Amniotic epithelial cell (primary cell): ENCODE measurements at places on chromosomes 6 and 20.
A peak's percentile ranks its signal among the peaks of the same experiment; 100 is the strongest.

- no peak for DNase-seq
These were observed 371.8 kb upstream of the JAG1 start for GRCh38 chr20:11045412-11046175.

DNA sequence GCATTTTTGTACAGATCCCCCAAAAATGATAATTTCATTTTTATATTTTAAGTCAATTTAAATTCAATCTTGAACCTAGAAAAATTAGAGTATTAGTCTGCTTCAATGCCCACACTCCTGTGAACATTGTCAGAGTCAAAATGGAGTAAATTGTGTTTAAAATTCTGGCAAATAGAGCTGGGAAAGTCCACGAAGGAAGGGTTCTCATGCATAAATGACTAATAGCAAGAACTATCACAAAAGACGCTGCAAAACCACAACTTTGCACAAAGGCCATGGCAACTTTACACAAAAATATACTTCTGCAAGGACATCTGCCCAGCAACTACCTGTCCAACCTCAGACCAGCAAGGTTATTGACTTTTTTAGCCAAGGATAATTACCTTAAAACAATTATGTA is 203.2 kb upstream of the SMLR1 start:
- DNase-seq, result peak; percentile 37

- no peak for DNase-seq
These were observed 150.3 kb downstream of the OTOR start for GRCh38 chr20:16898433-16898832.

GRCh38 chr6:114068116-114068515 is 97.2 kb upstream of the HDAC2 start:
- DNase-seq, result no peak

DNA sequence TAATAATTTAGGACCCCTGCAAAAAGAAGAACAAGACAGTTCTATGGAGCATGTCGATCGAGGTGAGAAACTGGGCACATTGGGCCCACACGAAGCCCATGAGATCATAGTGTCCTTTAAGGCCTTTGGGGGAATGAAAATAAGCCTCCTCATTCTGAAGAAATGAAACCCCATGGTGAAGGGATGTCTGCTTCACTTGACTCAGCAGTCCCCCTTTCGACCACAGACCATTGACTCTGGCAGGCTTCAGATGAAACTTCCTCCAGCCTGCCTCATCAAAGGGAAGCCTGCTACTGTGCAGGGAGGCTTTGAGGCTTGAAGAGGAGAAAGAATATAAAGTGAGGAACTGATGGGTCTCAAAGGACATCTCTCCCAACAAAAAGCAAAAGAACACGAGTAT is 144.2 kb upstream of the FBXL4 start:
- DNase-seq, result no peak

GRCh38 chr6:166473886-166474571 is 91.3 kb upstream of the MPC1 start:
- DNase-seq, result no peak

DNA sequence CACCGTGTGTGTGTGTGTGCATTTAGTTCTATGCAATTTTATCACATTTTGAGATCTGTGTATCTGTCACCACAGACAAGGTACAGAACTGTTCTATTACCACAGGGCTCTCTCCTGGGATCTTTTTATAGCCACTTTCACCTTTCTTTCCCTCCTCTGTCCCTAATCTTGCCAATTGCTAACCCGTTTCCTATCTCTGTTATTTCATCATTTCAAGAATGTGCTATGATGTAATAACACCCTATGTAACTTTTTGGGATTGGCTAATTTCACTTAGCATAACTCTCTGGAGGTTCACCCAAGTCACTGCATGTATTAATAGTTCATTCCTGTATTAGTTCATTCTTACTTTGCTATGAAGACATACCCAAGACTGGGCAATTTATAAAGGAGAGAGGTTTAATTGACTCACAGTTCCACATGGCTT is 657.7 kb downstream of the QKI start:
- no peak for DNase-seq

- peak; percentile 64 for DNase-seq
These were observed 6.2 kb downstream of the CST11 start for GRCh38 chr20:23446505-23446904.

DNA sequence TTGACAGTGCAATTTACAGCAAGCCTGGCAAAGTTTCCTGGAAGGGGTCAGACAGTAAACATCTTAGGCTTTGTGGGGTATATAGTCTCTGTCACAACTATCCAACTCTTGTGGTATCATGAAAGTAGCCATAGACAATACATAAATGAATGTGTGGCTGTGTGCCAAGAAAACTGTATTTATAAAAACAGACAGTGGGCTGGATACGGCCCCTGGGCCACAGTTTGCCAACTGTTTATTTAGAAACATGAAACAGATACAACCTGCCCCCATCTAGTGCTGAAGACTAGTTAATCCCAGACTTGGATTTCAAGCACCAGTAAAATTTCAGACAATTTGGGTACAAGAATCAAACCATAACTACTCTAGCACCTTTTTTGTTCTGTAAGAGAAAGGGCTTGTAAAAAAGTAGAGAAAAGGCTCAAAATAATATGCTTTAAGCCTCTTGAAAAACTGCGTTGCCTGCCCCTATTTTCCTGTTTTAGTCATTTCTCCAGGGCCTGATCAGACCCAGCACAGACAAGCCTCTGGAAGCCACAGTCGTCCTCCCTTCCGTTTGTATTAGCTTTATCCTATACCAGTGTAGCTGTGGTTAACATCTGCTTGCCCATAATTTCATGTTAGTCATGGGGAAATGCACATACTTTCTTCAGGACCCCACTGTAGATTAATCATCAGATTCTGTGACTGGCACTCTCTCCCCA is 30.8 kb downstream of the JAG1 start:
- DNase-seq, result no peak

DNA sequence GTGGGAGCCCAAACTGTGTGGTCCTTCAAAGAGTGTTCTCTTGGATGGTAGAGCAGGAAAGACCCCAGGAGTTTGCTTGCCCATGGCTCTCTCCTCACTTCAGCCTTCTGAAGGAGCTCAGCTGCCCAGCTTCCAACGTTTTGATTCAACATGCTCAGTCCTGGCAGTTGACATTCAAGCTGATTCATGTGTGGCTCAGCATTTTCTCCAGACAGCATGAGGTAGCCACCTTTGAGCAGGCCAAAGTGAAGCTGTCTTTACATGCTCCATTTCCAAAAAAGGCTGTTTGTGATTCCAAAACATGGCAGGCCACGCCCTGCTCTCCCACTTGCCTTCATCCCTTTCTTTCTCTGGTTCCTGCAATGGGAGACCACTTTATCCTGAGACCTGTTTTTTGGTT is 280.2 kb downstream of the TBC1D7 start:
- no peak for DNase-seq

GRCh38 chr6:63565727-63566596 is 6.3 kb upstream of the LOC128125822 start:
- DNase-seq, result peak; percentile 83

GRCh38 chr6:16358531-16359138 is 120.2 kb downstream of the GMPR start:
- no peak for DNase-seq

DNA sequence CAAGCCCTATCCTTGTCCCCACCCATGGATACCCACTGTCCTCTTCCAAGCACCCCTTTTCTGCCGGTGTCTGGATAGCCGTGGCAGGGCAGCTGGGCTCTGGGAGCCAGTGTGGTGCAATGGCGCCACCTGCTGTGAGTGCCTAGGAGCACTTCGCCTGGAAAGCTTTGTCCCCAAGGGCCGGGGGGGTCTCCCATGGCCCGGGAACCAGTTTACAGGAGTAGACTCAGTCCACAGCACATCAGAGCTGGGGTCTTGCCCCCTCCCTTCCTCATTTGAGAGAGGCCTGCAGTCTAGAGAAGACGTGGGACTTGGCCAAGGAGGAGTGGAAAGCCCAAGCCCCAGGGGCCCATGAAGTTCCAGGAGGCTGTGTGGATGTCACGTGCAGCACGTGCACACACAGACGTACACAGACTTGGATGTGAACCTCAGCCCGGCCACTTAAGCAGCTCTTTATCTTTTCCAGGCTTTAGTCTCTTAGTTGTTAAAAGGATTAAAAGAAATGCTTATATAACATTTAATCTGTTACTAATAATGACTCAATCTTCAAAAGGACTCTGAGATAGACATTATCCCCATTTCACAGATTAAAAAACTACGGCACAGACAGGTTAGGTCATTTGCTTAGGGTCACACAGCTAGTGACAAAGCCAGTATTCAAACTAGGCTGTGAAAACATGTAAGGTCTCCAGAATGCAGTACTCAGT is 40.9 kb upstream of the CDH22 start:
- DNase-seq, result peak; percentile 28
